GM04503 (cell line): ENCODE measurements at places on chromosomes 6 and 20.

DNA sequence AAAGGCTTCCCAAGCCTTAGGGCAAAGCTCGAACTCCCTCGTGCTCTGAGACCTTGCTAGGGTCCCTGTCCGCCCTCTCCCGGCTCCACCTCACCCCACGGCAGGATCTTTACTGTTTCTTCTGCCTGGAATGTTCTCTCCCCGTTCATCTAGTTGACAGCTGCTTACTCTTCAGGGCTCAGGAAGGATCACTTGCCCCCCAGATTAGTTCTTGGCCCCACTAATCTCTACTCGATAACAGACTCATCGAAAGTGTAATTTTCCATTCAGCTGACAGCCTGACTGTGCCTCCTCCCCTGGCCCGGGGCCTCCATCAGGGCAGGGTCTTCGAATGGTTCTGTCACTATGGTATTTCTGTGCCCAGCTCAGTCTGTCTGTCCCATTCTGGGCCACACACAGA lies 3.1 kb downstream of the MAP1LC3A start:
- DNase-seq, result no peak

DNA sequence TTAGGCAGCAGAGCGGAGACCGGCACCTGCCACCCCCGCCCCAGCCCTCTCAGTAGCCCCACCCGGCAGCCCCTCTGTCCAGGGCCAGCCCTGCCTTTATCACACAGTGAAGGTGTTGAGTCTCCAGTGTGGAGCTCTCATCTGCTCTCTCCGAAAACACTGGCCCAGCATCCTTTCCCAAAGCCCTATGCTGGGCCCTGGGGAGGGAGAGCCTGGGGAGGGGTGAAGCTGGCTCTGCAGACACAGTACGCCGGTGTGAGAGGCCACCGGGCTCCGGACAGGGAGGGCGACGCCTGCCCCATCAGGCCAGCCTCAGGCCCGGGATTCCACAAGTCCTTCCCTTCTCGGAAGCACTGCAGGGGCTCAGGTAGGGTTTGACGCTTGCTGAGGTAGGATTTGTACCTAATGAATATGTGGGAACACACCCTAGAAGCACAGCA lies 186.9 kb downstream of the ERMARD start:
- DNase-seq, result no peak

- DNase-seq, result no peak
Measured at GRCh38 chr6:30678964-30679726, 6.3 kb upstream of the DHX16 start.

GRCh38 chr6:15505463-15505918 lies 157.3 kb downstream of the DTNBP1 start:
- DNase-seq, result no peak
